SJSA1 (cell line): ENCODE measurements at places on chromosomes 3 and 15.

GRCh38 chr15:23687143-23687470 is at the start of gene NDN:
Gene NDN (minus strand): TSS chr15:23687305. CDS start chr15:23687217, 88 bp downstream.
- peak; percentile 42 for DNase-seq

DNA sequence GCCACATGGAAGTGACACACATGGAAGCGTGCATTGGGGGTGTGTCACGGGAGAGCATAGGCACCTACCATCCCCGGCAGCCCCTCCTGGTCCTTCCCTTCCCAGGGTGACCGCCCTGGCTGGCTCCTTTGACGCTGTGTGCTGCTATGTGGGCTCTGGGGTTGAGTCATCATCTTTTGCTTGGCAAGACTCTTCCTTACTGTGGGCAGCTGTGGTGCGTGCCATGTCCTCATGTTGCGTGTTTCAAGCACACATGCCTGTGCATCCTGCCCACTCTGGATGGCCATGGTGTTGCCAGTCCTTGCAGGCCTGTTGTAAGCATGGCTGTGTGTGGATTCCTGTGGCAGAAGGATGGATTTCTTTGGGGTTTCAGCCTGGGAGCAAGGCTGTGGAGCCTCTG is 14.0 kb downstream of the PLXNA1 start:
- DNase-seq, result no peak

DNA sequence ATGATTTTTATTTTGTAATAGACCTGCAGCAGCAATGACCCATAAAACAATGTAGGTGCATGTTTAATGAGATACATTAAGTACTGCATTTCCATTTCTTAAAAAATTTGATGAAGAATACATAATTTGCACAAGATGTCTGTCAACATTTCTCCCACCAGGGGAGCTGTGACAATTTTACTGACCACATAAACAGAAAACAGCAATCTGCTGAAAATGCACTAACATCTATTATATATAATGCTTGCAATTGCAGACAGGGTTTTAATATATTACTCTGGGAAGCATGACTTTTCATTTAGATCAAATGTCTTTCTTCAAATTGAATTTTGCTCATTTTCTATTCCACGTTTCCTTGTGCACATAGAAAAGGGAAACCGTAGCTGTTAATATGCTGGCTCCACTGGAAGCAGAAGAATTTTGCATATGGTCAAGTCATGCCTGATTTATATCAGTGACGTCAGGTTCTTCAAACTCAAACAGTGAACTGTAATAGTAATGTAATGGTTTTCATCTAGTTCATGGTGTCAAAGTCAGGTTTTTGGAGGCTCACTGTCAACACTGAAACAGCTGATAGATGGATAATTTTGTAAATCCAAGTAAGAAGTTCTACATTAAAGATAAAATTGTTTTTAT is 79.8 kb upstream of the IGF1R start:
- DNase-seq, result peak; percentile 12

- no peak for DNase-seq
Measured at GRCh38 chr3:48217449-48217848, 5.8 kb upstream of the CAMP start.

DNA sequence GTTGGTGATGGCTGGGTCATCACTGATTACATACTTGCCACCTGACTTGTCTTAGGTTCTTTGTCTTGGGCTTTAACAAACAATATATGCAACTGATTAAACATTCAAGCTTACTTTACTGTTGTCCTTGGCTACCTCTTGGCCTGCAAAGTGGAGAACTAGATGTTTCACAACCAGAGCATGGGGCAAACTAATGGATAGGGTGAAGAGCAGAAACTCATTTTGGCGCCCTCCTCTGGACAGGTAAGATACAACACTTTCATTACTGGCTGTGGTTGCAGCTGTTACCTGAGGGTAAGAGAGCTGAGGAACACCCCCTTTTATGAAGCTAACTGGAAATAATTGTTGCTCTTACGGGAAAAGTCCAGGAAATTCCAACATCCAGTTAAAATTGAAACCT is 262.1 kb downstream of the NAALADL2 start:
- no peak for DNase-seq

DNA sequence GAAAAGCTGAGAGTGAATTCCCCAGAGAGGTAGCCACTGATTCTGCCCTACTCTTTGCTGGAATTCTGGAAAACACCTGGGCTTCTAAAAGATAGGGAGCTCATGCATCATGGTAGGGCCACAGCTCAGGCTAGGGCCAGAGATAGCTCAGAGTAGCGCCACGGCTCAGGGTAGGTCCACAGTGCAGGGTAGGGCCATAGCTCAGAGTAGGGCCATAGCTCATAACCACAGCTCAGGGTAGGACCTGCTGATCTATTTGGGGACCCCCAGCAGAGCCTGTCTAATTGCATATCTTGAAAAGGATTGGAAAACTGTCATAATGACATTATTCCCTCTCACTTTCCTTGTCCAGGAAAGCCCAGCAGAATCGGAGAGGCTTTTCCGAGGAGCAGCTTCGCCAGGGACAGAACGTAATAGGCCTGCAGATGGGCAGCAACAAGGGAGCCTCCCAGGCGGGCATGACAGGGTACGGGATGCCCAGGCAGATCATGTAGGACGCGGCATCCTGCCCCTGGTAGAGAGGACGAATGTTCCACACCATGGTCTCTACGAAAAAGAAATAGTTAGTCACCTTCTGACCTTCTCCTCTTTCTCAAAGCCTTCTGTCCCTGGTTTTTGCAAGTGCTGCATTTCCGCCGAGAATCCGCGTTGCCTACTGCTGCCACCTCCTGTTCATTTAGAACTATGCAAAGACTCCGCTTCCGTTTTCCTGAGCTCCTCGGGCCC is 14.5 kb downstream of the TAGLN3 start:
- peak; percentile 45 for DNase-seq

- DNase-seq, result no peak
Measured at GRCh38 chr3:192980632-192981031, 63.0 kb upstream of the MB21D2 start.

DNA sequence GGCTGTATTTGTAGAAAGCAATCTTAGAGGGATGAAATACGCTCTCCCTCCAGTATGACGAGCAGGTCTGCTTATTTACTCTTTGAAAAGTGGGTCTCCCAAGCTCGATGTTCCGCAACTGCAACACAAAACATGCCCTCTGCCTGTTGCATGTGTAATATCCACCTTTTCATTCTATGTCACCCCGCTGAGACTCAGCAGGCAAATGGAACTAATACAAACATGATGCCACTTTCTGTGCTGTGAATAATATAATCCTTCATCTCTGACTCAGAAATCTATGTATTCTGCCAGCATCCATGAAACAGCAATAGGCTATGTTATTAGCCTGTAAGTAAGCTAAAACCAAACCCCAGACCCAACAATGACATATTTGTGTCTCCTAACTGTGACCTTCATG is 200.8 kb upstream of the TMCO5A start:
- DNase-seq, result no peak

- DNase-seq, result no peak
Measured at GRCh38 chr3:191889756-191890155, 428.8 kb downstream of the PYDC2 start.

DNA sequence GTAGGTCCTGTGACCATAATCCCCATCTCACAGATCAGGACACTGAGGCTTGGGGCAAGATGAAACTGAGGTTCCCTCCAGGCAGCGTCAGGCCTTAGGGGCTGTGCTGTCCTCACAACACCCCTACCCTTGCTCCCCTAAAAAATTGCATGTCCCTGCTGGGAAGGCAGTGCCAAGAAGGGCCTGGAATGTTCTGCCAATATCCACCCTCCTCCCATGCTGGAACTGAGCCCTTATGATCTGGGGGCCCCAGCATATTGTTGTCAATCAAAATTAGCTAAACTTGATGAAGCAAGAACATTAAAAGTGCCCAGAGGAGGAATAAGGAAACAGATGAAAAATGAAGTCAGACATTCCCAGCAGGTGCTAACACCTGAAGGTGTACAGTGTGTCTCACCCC is 13.4 kb upstream of the RTP3 start:
- DNase-seq, result no peak

DNA sequence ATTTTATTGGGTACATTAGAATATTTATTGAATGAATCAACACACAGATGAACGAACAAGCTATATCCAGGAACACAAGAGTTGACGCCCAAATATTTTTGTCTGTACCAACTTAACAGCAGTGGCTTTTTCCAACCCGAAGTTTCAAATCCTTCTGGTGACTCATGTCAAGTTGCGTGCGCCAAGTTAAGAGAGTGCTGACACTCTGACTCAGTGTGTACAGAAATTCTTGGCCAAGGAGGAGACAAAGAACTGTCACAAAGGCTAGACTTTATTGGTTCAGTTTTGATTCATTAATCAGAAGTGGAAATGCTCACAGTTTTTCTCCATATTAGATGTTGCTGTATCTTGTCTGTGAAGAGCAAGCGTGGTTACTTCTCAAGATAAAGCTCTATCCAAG is 59.6 kb upstream of the TSC22D2 start:
- no peak for DNase-seq

- DNase-seq, result no peak
Measured at GRCh38 chr15:60526127-60526616, 47.2 kb upstream of the ICE2 start.

GRCh38 chr15:48358229-48359152 is 27.3 kb downstream of the DUT start:
- DNase-seq, result peak; percentile 70

DNA sequence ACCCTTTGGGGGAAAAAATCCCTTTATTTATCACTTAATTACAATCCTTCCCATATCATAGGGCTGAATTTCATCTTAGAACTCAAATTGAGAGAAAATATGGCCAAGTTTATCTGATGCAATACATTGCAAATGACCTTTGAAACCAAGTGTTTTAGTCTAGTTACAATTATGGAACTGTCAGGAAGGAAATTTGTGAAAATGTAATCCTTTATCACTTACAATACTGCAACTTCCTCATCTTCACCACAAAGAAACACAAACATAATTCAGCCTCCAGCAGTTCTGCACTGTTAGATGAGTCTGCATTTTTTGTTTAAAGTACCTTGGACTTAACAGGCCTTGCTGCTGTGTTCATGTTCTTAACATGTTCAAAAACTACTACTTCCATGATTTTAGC is 4.6 kb downstream of the CCPG1 start:
- no peak for DNase-seq

DNA sequence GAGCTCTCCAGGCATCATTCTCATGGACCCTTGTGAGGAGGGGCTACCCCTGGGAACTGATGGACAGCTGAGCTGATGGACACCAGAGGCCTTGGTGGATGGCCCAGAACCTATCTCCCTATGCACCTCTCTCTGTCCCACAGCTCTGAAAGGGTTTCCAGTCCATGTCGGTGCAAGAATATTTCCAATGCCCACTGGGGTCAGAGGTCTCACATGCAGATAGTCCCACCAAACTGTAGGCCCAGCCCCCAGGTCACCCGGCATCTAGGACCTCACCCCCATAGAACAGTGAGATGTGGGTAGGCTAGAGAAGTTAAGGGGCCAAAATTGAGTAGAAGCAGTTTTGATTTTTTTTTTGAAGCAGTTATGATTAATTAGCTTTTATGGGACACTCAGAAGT is 2.6 kb downstream of the ALPK3 start:
- DNase-seq, result no peak

- DNase-seq, result no peak
Measured at GRCh38 chr15:62818691-62819090, 223.9 kb upstream of the TPM1 start.

- no peak for DNase-seq
Measured at GRCh38 chr3:84125201-84125721, 833.5 kb upstream of the CADM2 start.

DNA sequence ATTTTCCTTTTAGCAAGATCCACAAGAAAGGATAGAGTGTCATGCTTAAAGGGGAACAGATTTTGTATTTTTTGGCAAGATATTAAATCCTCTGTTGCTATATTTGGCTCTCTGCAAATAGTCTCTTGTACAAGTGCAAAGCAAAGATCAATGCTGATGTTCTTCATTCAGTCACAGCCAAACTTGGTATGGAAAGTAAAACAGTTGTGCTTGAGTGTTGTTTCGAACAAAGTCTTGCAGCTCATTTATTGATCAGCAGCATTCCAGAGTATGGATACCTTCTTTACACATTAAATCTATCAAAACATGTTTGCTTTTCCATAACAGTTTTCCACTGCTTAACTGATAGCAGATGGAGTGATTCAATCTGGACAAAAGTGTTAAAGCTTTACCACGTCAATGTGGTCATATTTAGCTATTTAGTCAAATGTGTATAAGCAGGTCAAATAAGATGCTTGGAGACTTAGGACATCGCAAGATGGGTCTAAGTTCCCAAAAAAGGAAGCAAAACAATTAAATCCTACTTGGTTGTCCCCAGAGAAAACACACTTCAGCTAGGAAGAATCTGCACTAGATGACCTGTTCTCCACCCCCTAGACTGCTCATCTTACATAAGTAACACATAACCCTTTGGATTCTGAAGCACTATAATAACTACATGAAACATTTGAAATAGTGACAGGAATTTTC is 52.4 kb downstream of the VGLL3 start:
- no peak for DNase-seq

DNA sequence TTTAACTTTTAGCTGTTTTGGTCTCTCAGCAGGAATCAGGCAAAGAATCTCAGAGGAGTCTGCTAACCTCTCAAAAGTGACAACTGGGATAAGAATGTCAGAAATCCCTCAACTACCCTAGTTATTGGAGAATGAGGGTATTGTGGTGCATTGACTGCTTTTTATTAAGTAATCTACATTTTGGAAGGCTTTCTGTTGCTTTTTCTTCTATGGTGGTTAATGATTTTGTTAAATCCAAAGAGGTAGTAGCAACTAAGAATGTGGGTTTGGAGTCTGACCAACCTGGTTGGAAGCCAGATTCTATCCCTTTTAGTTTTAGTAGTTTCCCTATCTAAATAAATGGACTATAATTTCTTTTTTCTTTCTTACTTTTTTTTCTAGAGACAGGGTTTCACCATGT is 94.7 kb upstream of the RNF7 start:
- no peak for DNase-seq

DNA sequence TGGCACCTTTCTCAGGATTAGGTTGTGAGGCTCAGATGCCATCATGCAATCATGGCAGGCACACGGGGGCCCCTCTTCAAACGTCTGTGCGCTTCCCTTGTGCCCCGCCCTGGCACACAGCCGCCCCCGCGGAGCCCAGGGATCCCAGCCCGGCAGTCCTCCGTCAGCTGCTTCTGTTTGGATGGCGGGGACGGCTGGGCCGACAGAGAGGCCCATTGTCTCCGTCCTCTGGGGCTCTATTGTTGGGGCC is 849 bp upstream of the HDAC11 start:
- DNase-seq, result no peak

- DNase-seq, result peak; percentile 29
Measured at GRCh38 chr15:79644091-79644490, 212.0 kb downstream of the MINAR1 start.

GRCh38 chr15:51801391-51801835 is 28.0 kb upstream of the TMOD3 start:
- DNase-seq, result no peak

DNA sequence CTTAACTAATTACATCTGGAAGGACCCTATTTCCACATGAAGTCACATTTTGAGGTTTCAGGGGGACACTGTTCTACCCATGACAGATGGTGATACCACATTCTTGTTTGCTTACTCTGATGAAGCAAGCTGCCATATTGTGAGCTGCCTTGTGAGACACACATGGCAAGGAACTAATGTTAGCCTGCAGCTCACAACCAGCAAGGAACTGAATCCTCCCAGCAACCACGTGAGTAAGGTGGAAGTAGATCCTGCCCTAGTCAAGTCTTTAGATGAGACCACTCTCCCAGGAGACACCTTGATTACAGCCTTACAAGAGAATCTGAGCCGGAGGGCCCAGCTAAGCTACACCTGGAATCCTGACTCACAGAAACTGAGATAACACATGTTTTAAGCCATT is 160.1 kb downstream of the PDE8A start:
- no peak for DNase-seq

- no peak for DNase-seq
Measured at GRCh38 chr3:106172780-106173179, 304.0 kb upstream of the CBLB start.

GRCh38 chr3:152386208-152386607 is 117.5 kb downstream of the MBNL1 start:
- no peak for DNase-seq
